ENCODE measurements at places on chromosomes 7 and 10.

GRCh38 chr10:106044503-106044902 lies 1120.0 kb downstream of the SORCS1 start:
- no peak for DNase-seq

DNA sequence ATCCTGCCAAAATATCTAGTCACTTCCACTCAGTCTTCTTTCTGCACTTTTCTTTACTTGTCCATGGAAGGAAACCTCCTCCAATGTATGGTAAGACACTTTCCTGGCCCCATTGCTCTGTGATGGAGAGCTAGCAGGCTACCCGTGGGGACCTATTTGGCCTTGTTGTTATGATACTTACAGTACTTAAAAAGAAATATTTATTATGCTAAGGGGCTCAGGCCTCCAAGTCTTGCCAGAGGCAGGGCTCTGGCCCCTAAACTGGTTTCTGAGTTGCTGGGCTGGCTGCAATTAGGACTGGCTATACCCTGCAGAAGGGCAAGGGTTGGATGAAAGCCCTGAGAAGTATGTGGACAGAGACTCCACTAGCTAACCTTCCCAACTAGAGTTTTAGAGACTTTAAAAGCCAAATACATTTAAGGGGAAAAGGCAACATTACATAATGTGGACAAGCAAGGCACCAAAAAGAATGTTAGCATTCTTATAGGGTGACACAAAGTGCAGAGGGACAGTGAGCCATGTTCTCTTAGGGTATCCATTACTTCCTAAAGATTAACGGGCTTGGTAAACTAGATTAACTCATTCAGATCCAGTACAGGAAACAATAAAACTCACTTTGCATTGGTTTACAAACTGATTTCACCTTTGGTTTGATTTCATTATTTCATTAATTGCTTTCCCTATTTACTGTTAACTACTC lies 84.9 kb upstream of the INHBA start:
- no peak for DNase-seq

DNA sequence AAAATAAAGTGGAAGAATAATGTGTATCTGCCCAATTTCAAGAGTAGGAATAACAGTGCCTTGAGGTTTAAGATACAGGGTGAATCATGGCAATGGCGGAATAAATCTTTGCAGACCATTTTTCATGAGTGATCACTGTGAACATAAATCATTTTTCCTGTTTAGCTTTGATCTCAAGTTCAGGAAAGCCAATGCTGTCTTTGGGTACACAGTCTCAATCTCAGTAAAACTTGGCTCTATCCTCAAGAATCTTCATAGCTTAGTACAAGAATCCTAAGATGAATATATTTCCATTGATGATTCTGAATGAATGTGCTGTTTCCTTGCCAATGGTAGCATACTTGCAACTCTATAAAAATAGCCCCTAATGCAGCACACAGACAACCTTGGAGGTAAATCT lies 6.8 kb downstream of the NAMPT start:
- no peak for DNase-seq

- DNase-seq = peak; percentile 76
Observed at GRCh38 chr10:125633517-125633999, 49.4 kb downstream of the TEX36 start.

DNA sequence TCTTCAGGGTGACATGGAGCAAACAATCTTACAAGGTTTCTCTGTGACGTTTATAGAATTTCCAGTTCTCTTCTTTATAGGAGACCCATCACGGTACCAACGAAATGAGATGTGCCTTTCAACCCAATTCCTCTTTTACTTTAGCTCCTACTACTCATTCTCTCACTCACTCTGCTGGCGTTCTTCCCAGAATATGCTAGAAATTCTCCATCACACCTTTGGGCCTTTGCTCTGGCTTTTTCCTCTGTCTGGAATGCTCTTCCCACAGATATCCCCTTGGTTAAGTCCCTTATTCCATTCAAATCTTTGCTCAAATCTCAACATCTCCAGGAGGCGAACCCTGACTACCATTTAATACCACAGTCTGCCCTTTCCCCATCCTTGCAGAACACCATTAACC lies 39.0 kb downstream of the SEMA3C start:
- no peak for DNase-seq
